Cerebellar cortex (tissue), 1 donor: ENCODE measurements at places on chromosomes 3 and 15.

GRCh38 chr15:78810362-78811123, 721 bp downstream of the ADAMTS7 start:
- DNase-seq, result peak; percentile 10

DNA sequence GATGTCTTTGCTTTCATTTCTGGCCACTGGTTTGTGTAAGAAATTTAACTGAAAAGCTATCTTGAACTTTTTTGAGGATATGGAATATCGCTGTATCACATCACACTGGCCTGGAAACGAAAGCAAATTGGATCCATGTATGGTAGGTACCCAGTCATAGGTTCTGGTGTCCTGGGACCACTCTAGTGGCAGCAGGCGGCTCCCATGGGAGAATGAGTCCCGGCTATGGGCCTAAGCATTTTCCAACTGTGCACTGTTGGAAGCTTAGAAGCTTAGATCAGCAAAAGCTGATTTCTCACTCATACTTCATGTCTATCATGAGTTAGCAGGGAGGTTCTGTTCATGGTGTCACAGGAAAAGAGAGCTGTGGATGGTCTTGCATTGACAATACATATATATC, 323.2 kb downstream of the PLCL2 start:
- no peak for DNase-seq

- peak; percentile 31 for DNase-seq
Observed at GRCh38 chr3:185308126-185308754, 54.4 kb upstream of the EHHADH start.

- no peak for DNase-seq
Observed at GRCh38 chr3:7423036-7423435, 562.1 kb downstream of the GRM7 start.

- DNase-seq, result peak; percentile 72
Observed at GRCh38 chr3:59641169-59641899, 591.5 kb upstream of the CFAP20DC start.

DNA sequence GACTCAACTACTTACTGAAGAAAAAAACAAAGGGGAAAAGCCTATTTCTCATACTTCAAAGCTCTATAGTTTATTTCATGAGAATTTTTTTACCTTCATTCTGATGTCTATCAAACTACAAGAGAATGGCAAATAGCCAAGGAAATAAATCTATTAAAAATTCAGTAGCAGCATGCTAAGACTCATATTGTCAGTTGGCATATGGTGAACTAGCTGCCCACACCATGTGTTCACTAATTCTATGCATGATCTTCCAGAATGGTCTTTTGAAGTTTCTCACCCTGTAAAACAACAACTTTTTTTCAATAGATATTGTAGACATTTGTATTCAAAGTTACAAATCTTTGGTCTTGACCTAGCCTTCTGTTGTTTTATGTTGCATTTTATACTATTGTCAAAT, 386.2 kb downstream of the RSL24D1 start:
- peak; percentile 61 for DNase-seq

DNA sequence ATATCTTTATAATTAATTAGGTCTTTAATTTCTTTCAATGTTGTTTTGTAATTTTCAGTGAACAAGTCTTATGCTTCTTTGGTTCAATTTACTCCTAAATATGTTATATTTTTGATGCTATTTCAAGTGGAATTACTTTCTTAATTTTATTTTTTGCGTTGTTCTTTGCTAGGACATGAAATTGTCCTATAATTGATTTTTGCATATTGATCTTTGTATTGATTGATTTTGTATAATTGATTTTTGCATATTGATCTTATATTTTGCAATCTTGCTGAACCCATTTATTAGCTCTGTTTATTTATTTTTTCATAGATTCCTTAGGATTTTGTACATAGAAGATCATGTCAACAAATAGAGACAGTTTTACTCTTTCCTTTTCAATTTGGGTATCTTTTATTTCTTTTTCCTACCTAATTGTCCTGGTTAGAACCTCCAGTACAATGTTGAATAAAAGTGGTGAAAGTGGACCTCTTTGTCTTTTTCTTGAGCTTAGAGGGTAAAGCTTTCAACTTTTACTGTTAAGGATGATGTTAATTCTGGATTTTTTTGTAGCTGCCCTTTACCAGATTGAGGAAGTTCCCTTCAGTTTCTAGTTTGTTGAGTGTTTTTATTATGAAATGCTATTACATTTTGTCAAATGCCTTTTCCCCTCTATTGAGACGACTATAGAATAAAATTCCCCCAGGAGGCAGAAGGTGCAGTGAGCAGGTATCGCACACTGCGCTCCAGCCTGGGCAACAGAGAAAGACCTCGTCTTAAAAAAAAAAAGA, 36.8 kb upstream of the CCDC50 start:
- no peak for DNase-seq

DNA sequence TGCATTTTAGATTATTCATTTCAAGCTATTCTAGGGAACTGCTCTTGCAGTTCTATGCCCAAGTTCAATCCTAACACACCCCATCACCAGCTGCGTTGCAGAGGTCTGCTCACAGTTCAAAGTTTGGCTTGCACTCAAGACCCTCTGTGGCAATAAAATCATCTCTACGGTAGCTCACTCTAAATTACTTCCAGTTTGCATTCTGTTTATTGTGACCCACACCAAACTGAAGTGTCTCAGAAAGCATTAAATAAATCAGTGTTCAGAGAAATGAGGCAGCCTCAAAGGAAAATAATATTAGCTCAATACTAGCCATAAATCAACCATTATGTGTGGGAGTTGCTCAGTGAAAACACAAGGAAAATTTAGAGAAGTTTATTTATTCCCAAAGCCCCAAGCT, 250.3 kb downstream of the MAGI1 start:
- no peak for DNase-seq

DNA sequence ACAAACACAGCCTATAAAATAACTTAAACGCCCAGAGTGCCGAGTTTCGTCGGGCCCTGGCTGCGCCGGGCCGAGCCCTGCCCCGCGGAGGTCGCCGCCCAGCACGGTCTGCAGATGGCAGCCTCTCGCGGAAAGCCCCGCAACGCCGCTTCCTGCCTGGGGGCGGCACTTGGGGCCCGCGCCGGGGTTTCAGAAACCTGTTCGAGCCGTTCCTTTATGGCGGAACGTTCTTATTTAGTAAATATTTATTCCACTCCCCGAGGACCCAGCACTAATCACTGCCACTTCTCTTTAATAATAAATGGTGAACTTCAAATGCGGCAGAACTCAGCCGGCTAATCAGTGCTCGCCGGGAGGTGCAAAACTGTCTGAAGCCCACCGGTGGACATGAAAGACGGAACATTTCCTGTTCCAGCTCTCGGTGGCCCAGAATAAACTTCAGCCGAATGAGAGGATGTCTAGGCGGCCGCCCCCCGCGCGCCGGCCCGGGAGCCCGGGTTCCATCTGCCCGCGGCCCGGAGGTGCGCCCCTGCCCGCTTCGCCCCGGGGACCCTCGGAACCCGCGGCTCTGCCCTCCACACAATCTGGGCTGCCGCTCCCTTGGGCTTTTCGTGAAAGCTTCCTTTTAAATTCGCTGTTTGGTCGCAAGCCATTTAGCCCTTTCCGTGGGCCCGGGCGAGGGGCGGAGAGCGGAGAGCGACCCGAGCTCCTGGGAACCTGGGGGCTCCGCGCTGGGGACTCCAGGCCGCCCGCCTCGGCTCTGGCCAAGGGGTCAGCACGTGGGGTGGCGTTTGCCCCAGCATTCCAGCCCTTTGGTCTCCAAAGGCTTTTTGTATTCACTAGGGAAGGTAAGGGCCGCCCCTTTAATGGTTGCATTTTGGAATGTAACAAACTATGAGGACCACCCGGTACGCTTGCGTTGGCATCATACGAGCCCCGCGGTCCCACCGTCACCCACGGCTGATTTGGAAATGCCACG, 110.8 kb upstream of the ATP11B start:
- DNase-seq, result peak; percentile 7

GRCh38 chr3:153260681-153261080, 98.7 kb downstream of the RAP2B start:
- DNase-seq, result no peak

DNA sequence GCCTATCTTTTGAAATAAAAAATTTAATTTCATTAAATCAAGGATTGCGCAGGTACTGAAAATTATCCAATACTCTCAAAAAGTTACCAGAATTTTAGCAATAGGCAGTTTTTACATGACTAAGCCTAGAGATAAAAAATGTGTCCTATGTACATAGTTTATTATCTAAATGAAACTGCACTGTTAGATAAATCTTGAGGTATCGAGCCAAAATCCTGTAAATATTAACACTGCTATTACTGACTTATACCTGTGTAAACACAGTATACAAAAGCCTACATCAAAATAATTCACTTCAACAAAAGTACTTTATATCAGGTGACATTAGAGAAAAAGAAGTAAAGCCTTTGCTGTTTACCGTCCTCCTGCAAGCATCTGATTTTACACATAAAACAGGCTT, 60.7 kb downstream of the TASOR start:
- DNase-seq, result no peak

GRCh38 chr3:45607790-45608189, 13.2 kb downstream of the LIMD1 start:
- no peak for DNase-seq

- DNase-seq, result no peak
Observed at GRCh38 chr3:162769564-162769963, 1273.0 kb downstream of the OTOL1 start.

DNA sequence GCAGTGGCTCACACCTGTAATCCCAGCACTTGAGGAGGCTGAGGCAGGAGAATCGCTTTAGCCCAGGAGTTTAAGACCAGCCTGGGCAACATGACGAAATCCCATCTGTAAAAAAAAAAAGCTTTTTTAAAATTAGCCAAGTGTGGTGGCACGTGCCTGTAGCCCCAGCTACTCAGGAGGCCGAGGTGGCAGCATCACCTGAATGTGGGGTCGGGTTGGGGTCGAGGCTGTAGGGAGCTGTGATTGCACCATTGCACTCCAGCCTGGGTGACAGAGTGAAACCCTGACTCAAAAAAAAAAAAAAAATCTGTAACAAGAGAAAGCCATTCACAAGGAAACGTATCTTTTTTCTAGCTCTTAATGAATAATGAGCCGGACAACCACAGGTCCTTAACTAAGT, 74.7 kb upstream of the DLG1 start:
- DNase-seq, result no peak

- no peak for DNase-seq
Observed at GRCh38 chr3:123104550-123104949, 37.7 kb downstream of the PDIA5 start.

DNA sequence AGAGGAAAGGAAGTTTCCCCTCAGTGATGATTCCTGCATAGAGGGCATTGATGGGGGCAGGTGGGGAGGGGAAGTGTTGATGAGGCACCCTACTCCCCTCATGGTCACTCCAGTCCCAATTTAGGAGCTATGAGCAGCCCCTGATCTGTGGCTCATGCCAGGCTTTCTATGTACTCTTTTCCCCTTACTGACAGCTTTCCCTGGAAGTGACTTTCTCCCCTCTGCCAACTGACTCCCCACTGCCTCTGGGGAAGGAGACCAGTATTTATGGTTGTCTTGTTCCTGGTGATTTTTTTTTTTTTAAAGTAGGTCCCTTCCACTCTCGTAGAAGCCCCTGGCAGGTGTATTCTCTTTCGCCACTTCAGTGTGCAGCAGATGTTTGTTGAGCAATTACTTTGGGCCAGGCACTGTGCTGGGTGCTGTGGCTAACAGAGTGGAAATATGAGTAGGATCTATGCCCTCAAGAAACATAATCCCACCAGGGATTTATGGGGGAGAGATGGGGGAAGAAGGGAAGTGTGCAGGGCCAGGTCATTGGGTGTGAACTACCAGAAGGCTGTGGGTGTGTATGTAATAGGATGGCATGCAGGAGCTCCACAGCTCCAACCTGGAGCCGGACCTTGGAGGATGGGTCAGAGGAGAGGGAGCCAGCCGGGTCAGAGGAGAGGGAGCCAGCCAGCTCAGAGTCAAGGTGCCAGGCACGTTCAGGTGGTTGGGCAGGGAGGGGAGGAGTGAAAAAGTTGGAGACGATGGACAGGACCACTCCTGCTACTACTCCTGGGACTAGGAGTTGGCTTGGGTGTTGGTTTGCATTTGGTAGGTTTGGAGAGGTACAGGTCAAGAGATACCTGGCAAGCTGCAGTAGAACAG, 3.5 kb downstream of the SMAD6 start:
- DNase-seq, result no peak

DNA sequence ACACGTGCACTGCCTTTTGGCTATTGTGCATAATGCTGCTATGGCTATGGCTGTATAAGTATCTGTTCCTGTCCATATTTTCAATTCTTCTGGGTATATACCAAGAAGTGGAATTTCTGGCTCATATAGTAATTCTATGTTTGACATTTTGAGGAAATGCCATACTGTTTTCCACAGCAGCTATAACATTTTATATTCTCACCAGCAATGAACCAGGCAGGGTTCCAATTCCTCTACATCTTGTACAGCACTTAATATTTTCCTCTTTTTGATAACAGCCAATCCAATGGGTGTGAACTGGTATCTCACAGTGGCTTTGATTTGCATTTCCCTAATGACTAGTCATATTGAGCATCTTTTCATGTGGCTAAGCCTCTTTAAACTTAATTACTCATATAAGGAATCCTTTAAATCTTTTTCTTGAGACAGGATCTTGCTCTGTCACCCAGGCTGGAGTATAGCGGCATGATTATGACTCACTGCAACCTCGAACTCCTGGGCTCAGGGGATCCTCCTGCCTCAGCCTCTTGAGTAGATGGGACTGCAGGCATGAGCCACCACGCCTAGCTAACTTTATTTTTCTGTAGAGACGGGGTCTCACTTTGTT, 38.1 kb upstream of the IGDCC4 start:
- no peak for DNase-seq

DNA sequence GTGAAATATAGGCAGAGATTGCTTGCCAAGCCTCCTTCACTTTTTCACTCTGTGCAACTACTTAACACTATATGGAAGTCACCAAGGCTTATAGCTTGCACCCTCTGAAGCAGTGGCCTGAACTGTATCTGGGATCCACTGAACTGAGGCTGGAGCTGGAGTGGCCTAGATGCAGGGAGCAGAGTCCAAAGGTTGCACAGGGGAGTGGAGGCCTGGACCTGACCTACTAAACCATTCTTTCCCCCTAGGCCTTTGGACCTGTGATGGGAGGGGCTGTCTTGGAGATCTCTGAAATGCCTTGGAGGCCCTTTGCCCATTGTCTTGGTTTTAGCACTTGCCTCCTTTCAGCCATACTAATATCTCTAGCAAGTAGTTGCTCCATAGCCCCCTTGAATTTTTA, 57.5 kb downstream of the P2RY1 start:
- no peak for DNase-seq

DNA sequence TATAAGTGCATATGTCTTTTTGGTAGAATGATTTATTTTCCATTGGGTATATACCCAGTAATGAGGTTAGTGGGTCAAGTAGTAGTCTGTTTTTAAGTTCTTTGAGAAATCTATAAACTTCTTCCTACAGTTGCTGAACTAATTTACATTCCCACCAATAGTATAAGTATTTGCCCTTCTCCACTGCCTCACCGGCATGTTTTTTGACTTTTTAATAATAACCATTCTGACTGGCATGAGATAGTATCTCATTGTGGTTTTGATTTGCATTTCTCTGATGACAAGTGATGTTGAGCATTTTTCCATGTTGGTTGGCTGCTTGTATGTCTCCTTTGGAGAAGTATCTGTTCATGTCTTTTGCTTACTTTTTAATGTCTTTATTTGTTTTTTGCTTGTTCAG, 94.1 kb upstream of the TP63 start:
- no peak for DNase-seq
